ENCODE measurements at places on chromosomes 16 and 17. TPM values are rescaled to one million over a fixed set of nuclear protein-coding genes. Genes with fewer than 3 reads are reported as not detected.

- no peak overlapping the region for H3K4me3 ChIP-seq
- no peak overlapping the region for H3K27ac ChIP-seq
- H3K36me3 ChIP-seq, result no peaks in the 10 kb centered on the region
- no peak for DNase-seq
Observed at GRCh38 chr16:28897826-28898225, 19.5 kb downstream of the ATP2A1 start.

DNA sequence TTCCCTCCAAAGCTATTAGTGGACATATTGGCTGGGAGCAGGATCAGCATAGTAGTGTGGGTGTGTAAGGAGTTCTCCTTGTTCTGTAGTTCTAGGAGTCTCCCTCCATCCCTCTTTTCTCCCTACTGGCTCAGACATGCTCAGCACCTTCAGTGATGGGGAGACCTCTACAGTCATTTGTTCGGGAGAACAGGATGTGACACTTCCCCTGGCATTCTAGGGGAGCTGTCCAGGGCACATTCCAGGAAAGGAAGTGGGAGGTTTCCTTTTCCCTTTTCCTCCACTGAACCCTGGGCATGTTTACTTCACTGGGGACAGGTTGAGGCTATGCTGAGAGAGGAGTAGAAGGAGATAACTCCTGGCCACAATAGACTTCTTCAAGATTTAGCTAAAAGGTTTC, 86.5 kb downstream of the MYH13 start:
- peaks cover 33% of the 10 kb centered on the region for H3K27me3 ChIP-seq
- no peak overlapping the region for H3K4me3 ChIP-seq
- no peak overlapping the region for H3K27ac ChIP-seq
- no peaks in the 10 kb centered on the region for H3K36me3 ChIP-seq
- DNase-seq, result no peak

DNA sequence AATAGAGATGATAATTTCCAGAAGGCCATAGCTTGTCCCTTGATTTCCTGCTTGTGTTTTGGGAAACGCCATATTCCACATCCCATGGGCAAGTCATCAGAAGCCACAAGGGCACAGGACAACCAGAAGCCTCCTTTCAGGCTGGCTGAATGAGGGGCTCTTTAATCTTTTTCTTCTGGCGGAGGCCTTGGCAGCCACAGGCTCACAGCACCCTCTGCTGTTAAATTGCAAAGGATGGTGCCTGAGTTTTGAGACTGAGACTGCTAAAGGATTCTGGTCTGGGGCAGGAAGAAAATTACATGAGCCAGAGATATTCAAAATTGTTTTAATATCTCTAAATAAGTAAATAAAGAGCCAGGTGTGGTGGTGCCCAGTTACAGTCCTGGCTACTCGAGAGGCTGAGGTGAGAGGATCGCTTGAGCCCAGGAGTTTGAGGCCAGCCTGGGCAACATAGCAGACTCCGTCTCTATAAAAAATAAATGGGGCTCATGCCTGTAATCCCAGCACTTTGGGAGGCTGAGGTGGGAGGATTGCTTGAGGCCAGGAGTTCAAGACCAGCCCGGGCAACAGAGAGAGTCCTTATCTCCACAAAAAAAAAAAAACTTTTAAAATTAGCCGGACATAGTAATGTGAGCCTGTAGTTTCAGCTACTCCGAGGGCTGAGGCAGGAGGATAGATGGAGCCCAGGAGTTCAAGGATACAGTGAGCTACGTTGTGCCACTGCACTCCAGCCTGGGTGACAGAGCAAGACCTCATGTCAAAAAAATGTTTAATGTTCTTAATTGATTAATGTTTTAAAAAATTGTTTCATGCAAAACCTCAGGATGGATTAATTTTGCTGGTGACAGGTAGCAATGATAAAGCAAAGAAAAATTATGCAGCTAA, 26.3 kb downstream of the AARSD1 start:
- H3K4me1 ChIP-seq, result no peaks in the 10 kb centered on the region
- H3K4me3 ChIP-seq, result no peak overlapping the region
- H3K27me3 ChIP-seq, result no peaks in the 10 kb centered on the region
- no peak overlapping the region for H3K27ac ChIP-seq

DNA sequence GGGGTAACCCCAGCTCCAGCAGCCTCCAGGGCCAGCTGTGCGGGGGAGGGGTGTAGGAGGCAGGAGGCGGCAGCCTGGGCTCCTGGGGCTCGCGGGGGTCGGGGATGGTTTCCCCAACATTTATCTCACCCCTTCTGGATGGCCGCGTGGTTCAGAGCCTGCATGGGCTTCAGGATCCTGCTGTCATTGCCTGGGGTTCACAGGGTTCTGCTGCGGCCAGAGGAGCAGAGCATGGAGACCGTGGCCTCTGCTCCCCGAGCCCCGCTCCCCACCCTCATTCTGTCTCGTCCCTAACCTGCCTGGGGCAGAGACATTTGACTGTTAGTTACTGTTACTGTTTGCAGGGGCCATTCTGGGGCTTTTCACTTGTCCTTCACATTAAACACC, 4.9 kb downstream of the MYADML2 start:
- no peak overlapping the region for H3K27ac ChIP-seq
- peaks cover 7% of the 10 kb centered on the region for H3K4me1 ChIP-seq
- no peak for DNase-seq
- no peaks in the 10 kb centered on the region for H3K27me3 ChIP-seq
- H3K36me3 ChIP-seq, result no peaks in the 10 kb centered on the region

GRCh38 chr17:11240841-11241610, at the start of gene SHISA6:
SHISA6 (plus strand) TSS chr17:11241213.
- peaks cover 65% of the 10 kb centered on the region for H3K27me3 ChIP-seq
- DNase-seq, result no peak
- H3K36me3 ChIP-seq, result no peaks in the 10 kb centered on the region
- H3K27ac ChIP-seq, result no peak within 1 kb of the TSS

- H3K4me1 ChIP-seq, result no peaks in the 10 kb centered on the region
- H3K27ac ChIP-seq, result no peak overlapping the region
- no peak overlapping the region for H3K4me3 ChIP-seq
- peaks cover 4% of the 10 kb centered on the region for H3K27me3 ChIP-seq
- H3K36me3 ChIP-seq, result no peaks in the 10 kb centered on the region
Observed at GRCh38 chr17:79465011-79465680, 145.7 kb downstream of the RBFOX3 start.

DNA sequence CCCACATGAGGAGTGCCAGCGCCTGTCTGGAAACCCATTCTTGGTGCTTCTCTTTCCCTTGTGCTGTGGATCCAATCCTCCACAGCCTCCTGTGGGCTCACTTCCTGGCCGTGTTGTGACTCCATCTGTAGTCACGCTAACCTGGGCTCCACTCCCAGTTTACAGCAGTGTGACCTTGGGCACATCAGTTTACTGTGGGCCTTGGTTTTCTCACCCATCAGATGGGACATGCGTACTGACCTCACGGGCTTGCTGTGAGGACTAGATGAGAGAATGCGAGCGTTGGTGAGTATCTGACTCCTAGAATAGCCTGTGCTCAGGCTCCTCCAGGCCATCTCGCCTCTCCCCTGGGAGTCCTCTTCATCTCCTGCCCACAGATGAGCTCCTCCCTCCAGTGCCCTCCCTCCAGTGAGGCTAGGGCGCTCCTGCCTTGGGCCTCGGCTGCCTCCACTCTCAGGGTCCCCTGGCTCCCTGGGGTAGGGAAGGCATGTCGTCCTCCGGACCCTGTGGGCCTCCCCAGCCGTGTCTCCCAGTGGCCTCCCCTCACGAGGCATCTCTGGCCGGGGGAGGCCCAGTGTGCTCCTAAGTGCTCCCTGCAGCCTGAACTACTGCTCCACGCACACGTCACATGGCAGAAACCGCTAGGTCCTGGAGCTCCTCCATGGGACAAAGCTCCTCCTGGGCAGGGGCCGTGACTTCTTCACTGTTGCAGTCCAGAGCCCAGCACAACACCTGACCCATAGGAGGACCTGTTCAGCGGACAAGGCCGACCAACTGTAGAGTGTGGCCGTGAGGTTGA, 5.2 kb upstream of the FOXJ1 start:
- H3K4me3 ChIP-seq, result peak overlapping the region; percentile 84
- peak overlapping the region; percentile 98 for H3K27ac ChIP-seq
- H3K27me3 ChIP-seq, result no peaks in the 10 kb centered on the region
- H3K4me1 ChIP-seq, result peaks cover 86% of the 10 kb centered on the region

GRCh38 chr16:12467418-12468210, 336.1 kb downstream of the CPPED1 start:
- no peaks in the 10 kb centered on the region for H3K27me3 ChIP-seq
- H3K27ac ChIP-seq, result no peak overlapping the region
- no peak for DNase-seq
- no peaks in the 10 kb centered on the region for H3K4me1 ChIP-seq
- no peaks in the 10 kb centered on the region for H3K36me3 ChIP-seq
- no peak overlapping the region for H3K4me3 ChIP-seq

DNA sequence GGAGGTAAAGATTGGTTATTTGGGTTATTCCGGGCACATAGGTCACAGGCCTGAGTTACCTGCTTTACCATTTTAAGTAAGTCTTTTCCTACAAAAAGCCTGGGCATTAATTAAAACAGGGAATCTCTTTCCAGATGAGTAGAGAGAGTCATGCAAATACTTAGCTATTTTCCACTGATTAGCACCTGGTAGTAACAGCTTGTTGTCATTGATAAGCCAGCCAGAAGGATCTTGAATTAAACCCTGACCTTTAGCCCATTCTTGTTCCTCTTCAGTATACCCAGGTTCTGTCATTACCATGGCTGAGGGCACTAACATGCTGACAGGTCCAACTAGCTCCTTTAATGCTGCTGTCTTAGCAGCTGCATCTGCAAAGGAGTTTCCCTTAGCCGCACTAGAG, 44.4 kb upstream of the ARL4D start:
- H3K4me1 ChIP-seq, result peaks cover 17% of the 10 kb centered on the region
- no peak for DNase-seq
- H3K4me3 ChIP-seq, result no peak overlapping the region
- no peak overlapping the region for H3K27ac ChIP-seq
- H3K27me3 ChIP-seq, result no peaks in the 10 kb centered on the region

GRCh38 chr16:75433732-75434413, 570 bp upstream of the CFDP1 start:
- no peaks in the 10 kb centered on the region for H3K27me3 ChIP-seq
- H3K27ac ChIP-seq, result peak overlapping the region; percentile 95
- H3K4me1 ChIP-seq, result peaks cover 45% of the 10 kb centered on the region
- DNase-seq, result no peak

- no peak for DNase-seq
- H3K27me3 ChIP-seq, result peaks cover 22% of the 10 kb centered on the region
- peaks cover 17% of the 10 kb centered on the region for H3K4me1 ChIP-seq
- peaks cover 2% of the 10 kb centered on the region for H3K36me3 ChIP-seq
Observed at GRCh38 chr16:74771656-74772315, 2.8 kb downstream of the FA2H start.

DNA sequence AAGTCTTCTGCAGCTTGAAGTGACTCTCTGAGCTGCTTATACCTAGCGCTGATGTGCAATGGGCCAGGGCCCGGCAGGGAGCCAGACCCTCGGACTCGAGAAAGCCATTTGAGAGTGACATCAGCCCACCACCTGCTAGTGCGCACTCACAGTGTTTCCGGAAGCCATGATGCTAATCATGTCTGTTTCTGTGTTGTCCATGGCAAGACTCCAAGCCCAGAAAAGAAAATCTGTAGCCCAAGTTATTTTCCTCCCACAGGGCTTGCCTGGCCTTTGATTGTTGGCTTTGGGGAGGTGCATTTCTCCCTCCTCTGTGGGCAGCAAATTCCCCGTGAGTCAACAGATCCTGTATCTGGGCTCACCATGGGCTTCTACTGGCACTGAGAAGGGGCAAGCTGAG, 1.8 kb upstream of the CDRT4 start:
- H3K27ac ChIP-seq, result no peak overlapping the region
- no peaks in the 10 kb centered on the region for H3K36me3 ChIP-seq
- DNase-seq, result no peak
- no peaks in the 10 kb centered on the region for H3K27me3 ChIP-seq
- no peak overlapping the region for H3K4me3 ChIP-seq

DNA sequence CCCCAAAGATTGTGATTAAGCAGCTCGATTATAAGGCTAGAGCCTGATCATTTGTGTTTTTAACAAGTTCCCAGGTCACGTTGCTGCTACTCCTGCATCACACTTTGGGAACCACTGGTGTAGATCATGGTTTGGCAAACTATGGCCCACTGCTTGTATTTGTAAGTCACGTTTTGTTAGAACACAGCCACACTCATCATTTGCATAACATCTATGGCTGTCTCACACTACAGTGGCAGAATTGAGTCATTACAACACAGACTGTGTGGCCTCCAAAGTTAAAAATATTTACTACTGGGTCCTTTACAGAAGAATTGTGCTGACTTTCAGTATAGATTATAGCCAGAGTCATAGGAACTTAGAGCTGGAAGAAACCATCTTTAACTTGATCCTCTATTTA, 515.3 kb upstream of the PSMD7 start:
- DNase-seq, result no peak
- no peak overlapping the region for H3K27ac ChIP-seq
- H3K4me1 ChIP-seq, result no peaks in the 10 kb centered on the region
- no peaks in the 10 kb centered on the region for H3K27me3 ChIP-seq
- peaks cover 22% of the 10 kb centered on the region for H3K36me3 ChIP-seq
- no peak overlapping the region for H3K4me3 ChIP-seq

- no peaks in the 10 kb centered on the region for H3K36me3 ChIP-seq
- no peaks in the 10 kb centered on the region for H3K27me3 ChIP-seq
- no peak overlapping the region for H3K4me3 ChIP-seq
- peaks cover 16% of the 10 kb centered on the region for H3K4me1 ChIP-seq
- no peak for DNase-seq
Observed at GRCh38 chr17:63735691-63736090, 5.9 kb downstream of the STRADA start.

- H3K4me1 ChIP-seq, result peaks cover 17% of the 10 kb centered on the region
- H3K27ac ChIP-seq, result no peak within 1 kb of the TSS
- DNase-seq, result no peak
- no peaks in the 10 kb centered on the region for H3K36me3 ChIP-seq
Observed at GRCh38 chr16:23182679-23183542, at the start of gene SCNN1G. SCNN1G (plus strand) TSS chr16:23182745; CDS start chr16:23186272, 3,527 bp downstream.

DNA sequence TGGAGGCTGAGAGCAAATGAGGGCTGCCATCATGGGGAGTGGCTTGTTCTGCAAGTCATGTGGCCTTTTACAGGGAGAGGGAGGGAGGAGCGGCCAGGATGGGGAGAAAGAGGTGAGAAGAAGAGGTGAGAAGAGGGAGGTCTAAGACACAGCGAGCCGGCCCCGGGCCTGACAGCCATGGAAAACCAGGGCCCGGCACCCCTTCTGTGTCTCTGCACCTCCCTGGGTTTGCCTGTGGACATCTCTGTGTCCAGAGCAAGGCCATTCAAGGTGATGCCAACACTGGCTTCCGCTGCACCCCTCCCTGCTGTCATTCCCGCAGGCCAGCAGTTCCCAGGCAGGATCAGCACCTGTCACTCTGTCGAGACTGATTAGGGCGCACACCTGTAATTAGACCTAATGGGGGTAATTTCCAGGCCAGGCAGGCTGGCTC, 75.6 kb downstream of the MGAT5B start:
- DNase-seq, result no peak
- H3K4me3 ChIP-seq, result no peak overlapping the region
- no peaks in the 10 kb centered on the region for H3K27me3 ChIP-seq
- H3K4me1 ChIP-seq, result peaks cover 3% of the 10 kb centered on the region
- peak overlapping the region; percentile 24 for H3K27ac ChIP-seq
- H3K36me3 ChIP-seq, result no peaks in the 10 kb centered on the region

CTRL gene
- polyA plus RNA-seq, result 2.8 TPM

VMO1 gene
- polyA plus RNA-seq, result not detected

MYO15A gene
- polyA plus RNA-seq, result 0.13 TPM

TMC6 gene
- 253 TPM for polyA plus RNA-seq

UBTF gene
- 73.3 TPM for polyA plus RNA-seq

Data from naive thymus-derived CD8-positive, alpha-beta T cell (primary cell).